NCI-H2171 (cell line): ENCODE measurements at places on chromosomes 13 and 19.

DNA sequence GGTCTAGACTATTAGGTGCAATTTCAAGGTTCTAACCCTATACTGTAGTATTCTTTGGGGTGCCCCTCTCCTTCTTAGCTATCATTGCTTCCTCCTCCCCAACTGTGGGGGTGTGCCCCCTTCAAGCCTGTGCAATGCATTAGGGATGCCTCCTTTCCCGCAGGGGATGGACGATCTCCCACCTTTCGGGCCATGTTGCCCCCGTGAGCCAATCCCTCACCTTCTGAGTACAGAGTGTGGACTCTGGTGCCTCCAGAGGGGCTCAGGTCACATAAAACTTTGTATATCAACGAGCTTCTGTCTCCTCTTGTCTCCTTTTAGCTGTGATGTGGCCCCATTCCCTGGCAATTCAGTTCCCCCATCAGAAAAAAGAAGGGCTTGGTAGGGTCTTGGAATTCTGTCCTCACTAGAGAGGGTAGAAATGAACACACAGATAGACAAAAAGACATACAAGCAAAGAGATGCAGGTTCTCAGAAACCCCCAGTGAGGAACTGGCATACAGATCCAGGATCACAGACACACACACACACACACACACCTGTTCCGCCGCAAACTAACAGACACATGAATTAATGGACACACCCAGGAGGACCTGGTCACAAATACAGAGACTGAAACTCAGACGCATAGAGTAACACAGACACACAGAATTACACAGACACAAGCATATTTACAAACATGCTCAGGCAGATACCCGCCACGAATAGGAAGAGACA lies 2.5 kb upstream of the HNRNPUL1 start:
- DNase-seq: no peak

- no peak for DNase-seq
Measured at GRCh38 chr19:51079481-51080110, 3.1 kb downstream of the KLK14 start.

DNA sequence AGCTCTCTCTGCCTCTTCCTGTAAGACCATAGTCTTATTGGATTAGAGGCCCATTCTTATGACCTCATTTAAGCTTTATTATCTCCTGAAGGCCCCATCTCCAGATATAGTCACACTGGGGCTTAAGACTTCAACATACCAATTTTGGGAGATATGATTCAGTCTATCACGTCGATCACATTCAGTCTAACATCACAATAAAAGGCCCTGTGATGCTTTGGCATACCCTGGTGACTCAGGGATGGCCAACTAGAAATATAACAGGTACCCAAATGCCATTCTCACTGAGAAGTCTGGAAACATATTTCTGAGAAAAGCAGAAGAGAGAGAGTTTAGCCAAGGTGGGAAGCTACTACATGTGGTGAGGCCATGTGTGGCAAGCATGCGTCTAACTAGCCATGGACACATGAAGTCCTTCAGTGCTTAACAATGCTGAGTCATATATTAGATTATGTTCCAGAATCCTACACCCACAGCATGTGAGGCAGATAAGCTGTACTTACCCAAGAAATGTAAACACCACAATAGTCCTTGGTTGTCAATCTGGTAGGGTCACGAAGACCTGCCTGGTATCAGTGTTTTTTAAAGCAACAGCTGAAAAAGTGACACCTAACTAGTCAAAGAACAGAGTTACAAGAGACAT lies 485.1 kb downstream of the FOXO1 start:
- DNase-seq: no peak

DNA sequence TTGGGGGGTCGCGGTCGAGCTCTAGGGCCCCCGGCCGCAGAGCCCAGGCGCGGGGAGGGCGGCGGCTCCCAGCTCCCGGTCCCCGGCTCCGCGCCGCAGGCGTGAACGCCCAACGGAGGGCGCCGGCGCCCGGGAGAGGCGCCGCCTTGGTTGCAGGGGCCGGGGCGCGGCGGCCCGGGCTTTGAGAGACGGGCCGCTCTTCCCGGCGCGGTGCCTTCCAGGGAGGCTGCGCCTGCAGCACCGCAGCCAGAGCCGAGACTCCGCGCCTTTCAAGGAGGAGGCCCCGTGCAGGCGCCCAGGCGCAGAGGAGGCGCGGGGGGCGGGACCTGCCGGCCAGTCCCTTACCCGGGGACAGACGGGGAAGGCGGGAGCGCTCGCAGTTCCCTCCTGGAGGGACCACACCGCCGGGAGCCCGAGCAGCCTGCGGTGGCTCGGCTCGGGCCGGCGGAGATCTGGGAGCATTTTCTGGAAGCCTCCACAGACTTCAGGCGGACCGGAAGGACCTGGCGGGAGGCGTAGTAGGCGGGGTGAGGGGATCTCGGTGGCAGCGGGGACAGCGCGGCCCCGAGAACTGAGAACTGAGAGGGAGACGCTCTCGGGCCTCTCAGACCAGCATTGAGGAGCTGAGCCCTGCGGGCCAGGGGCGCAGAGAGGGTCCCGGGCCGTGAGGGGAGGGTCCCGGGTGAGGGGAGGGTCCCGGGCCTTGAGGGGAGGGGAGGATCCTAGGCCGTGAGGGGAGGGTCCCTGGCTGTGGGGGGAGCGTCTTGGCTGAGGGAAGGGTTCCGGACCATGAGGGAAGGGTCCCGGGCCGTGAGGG lies 25.5 kb upstream of the MCF2L start:
- DNase-seq: peak; percentile 40

DNA sequence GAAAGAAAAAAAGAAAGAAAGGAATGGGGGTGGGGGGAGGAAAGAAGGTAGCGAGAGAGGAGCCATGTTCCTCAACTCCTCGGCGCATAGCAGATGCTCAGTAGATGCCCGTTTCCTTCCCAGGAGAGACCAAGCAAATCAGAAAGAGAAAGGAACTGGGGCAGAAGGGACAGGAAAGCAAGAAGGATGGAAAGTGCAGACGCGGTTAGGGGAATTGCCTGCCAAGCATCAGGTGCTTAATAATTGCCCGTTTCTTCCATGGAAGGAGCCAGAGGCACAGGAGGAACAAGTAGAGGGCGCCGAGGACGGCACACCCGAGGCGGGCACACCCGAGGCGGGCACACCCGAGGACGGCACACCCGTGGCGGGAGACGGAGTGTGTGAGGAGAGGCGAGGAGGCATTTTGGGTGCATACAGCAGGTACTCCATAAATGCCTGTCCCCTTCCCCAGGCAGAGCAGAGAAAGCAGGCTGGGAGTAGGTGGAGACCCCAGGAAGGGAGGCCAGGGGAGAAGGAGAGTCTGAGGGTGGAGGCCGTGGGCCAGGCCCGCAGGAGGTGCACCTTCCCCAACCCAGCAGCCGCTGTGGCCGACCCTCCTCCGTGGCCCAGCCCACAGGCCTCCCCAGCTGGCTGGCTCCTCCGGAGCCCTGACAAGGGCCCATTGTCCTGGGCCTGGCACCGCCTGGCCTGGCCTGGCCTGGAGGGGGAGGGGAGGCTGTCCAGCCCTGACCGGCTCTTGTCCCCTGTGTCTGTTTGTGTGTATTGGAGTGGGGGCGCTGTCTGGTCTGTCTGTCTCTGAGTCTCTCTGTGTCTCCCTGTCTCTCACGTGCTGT lies 14.6 kb downstream of the JOSD2 start:
- no peak for DNase-seq

DNA sequence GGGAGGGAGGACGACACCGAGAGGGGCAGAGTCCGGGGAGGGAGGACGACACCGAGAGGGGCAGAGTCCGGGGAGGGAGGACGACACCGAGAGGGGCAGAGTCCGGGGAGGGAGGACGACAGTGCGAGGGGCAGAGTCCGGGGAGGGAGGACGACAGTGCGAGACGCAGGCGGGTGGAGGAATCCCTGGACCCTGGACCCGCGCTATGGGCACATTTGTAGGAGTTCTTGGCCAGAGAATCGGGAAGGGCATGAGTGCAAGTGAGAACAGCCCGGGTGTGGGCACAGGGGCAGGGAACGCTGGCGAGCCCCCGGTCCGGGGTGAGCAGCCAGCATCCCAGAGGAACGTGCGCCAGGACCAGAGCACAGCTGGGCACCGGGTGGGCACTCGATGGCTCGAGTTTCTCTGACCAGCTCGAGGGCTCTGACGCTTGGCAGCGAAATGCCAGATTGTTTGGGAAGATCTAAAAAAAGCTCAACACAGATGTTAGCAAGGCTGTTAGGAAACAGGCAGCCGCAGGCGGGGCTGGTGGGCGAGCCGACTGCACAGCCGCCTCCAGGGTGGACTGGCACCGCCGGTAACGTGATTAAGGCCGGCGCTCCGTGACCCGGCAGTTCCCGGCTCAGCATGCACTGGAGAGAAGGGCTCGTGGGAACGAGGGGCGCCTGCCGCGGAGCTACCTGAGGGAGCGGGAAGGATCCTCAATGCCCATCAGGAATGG lies 17.9 kb upstream of the C2CD4C start:
- DNase-seq: peak; percentile 72

- no peak for DNase-seq
Measured at GRCh38 chr19:6141217-6141616, 5.8 kb downstream of the ACSBG2 start.

DNA sequence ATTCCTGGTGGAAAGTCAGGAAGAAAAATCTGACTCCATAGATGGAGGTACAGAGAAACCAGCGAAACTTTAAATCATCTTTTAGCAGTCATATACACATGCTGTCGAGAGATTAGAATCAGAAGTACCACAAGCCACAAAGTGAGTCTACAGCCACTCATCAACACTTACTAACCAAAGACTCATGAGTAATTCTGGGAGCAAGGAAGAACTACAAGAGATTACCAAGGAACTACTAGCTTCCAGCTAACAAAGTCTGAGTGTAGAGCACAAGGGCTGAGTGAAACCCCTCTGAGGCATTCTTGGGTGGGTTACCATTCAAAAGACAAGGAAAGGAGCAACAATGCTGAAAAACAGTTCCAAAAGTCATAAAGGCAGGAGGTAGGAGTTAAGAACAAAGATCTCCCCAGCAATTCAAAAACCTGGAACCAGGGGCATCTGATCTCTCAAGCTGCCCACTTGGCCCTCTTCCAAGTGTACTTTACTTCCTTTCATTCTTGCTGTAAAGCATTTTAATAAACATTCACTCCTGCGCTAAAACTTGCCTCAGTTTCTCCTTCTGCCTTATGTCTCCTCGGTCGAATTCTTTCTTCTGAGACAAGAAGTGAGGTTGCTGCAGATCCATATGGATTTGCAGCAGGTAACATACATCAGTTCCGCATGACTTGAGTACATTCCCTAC lies 13.0 kb downstream of the RBM26 start:
- DNase-seq: peak; percentile 15

DNA sequence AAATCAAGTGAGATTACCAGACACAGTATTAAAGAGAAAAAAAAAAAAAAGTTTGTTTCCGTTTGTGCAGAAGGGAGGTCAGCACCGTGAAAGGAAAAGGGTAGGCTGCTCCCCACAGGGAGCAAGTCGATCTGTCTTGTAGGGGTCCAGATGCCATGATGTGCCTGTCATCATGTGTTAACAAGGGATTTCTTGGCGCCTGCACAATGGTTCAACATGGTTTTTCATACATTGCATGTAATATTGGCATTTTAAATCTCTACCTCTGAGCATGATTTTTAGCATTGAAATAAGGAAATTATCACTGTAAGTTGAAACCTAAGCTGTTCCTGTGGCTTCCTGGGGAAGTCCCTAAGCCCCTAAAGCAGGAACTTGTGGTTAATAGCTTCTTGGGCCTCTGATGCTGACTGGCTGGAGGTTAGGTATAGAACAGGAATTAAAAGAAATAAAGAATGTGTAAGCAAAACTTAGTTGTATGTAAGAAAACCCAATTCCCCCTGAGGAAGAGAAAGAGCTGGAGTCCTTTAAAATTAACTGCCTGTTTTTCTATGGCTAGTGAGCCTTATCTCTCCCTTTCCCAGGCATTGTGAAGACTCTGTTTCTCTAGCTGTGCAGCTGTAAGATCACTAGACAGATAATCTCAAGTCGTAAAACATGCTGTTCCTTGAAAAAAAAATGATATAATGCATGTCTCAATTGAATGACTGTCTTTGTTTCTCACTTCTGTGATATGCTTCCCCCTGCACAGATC lies 7.4 kb upstream of the FCGBP start:
- no peak for DNase-seq

DNA sequence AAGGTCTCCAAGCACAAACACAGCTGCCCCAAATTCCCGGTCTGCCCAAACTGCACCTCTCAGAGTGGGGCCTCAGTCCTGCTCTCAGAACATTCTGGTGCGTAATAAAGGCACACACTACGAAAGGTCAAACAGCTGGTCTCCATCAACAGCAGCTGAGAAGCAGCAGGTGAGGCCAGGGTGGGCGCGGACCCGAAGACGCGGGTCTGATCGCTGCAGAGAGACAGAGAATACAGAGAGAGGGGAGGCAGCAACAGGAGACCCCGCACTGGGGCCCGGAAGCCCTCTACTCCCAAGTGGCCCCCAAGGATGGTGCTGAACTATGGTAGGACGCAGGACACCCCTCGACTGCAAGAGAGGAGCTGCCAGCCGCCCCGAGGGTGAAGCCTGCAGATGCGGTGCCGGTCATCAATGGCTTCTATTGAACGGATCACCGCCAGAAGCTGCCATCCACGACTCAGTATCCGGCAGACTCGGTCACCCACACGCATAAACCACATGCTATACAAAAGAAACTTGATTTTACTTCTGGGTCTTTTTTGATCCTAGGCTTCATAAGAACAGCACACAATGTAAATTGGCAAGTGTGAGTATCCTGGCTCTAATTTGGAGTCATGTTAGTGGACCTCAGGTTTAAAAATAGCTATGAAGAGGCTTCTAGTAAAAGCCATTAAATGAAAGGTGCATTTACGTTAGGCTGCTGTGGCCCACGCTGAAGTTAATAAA lies 33.4 kb downstream of the STK24 start:
- DNase-seq: no peak

- DNase-seq: peak; percentile 57
Measured at GRCh38 chr19:4172861-4173473, 9.4 kb downstream of the SIRT6 start.

- DNase-seq: peak; percentile 13
Measured at GRCh38 chr13:56773148-56773547, 367.6 kb upstream of the PRR20A start.

DNA sequence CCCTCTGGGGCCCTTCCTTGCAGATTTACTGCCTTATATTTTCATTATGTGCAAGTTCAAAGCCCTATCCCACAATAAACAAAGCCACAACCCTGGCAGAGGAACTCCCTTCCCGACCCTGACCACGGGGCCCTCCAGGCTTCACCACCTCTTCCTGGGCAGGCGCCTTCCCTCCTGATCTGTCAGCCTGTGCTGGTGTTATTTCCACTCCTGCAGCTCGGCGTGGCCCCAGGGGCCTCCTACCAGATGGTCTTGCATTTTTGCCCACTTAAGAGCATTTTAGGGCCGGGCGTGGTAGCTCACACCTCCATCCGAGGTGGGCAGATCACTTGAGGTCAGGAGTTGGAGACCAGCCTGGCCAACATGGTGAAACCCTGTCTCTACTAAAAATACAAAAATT lies 22.8 kb downstream of the SLC15A1 start:
- no peak for DNase-seq

DNA sequence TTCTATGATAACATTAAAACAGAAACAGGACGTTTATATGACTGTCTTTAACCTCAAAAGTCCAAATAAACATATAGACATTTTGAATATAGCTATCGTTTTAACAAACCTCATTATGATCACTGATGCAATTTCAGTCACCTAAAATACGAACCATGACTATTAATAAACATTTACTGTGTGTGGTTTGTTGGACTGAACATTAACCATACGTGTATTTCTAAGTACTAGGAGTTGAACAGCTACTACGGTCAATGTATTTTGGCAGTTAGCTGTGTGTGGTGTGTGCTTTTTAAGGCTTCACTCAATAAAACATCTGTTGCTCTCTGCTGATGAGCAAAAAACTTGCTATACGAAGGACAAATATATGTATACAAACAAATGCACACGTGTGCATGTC lies 281.4 kb downstream of the ABCC4 start:
- DNase-seq: no peak
